Vein endothelial cell (primary cell): ENCODE measurements at places on chromosomes 12 and 14. TPM values are rescaled to one million over a fixed set of nuclear protein-coding genes. Genes with fewer than 3 reads are reported as not detected.

The DLK1 gene
- total RNA-seq: not detected in 2 replicates

The NAV3 gene
- total RNA-seq: 33.0 and 53.9 TPM in 2 replicates

The APEX1 gene
- total RNA-seq: 60.2 and 74.5 TPM in 2 replicates

The HNF1A gene
- not detected in 2 replicates for total RNA-seq

The HNRNPA1 gene
- 415 and 513 TPM in 2 replicates for total RNA-seq

The CD69 gene
- total RNA-seq: 1.3 and 1.8 TPM in 2 replicates

The KRT6C gene
- total RNA-seq: not detected in 2 replicates

The ART4 gene
- total RNA-seq: 23.8 and 42.1 TPM in 2 replicates

The PRB4 gene
- total RNA-seq: not detected in 2 replicates

The PLEKHG3 gene
- total RNA-seq: 2.3 and 3.6 TPM in 2 replicates

The ITFG2 gene
- total RNA-seq: 18.9 and 20.2 TPM in 2 replicates

The HDAC7 gene
- 86.2 and 110 TPM in 2 replicates for total RNA-seq

The MMP14 gene
- 268 and 400 TPM in 2 replicates for total RNA-seq

The ABHD4 gene
- total RNA-seq: 9.8 and 14.6 TPM in 2 replicates

The LRIG3 gene
- 46.5 and 51.6 TPM in 2 replicates for total RNA-seq

The RTL1 gene
- total RNA-seq: not detected in 2 replicates

The LPAR5 gene
- 0.10 TPM in 1 of 2 replicates, not detected in the other for total RNA-seq

The DEGS2 gene
- under 0.01 and 0.10 TPM in 2 replicates for total RNA-seq

The LRTM2 gene
- 0.10 TPM in 1 of 2 replicates, not detected in the other for total RNA-seq

The KLHL33 gene
- not detected in 2 replicates for total RNA-seq

The CORO1C gene
- total RNA-seq: 208 and 214 TPM in 2 replicates
